ENCODE measurements at places on chromosomes 2 and 18. TPM values are rescaled to one million over a fixed set of nuclear protein-coding genes. Genes with fewer than 3 reads are reported as not detected.

The MCFD2 gene
- 236 TPM for polyA plus RNA-seq

The DYNAP gene
- polyA plus RNA-seq = not detected

The CLASP1 gene
- polyA plus RNA-seq = 12.4 TPM

GRCh38 chr2:71277536-71278103 lies 50.7 kb upstream of the PAIP2B start:
- DNase-seq = no peak

GRCh38 chr2:43387092-43388062 lies 161.0 kb upstream of the ZFP36L2 start:
- DNase-seq = no peak

DNA sequence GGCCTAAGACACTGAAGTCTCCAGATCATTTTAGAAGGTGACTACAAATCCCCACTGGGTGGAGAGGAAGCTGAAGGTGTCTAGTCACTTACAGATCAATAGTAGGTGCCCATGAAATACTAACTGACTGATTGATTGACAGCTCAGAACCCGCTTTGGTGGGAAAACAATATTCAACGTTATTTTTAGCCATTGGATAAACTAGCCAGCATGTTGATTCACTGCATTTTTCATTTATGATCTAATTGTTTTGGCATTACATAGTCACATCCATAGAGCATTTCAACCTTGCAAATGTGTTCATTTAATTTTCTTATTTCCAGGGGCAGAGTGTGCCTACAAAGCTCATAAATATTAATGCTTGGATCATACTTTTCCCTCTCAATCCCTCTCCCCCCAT lies 162.3 kb downstream of the MREG start:
- DNase-seq = no peak

GRCh38 chr2:61905372-61906185 lies at the start of gene COMMD1:
COMMD1 (plus strand) TSS chr2:61905674; CDS start chr2:61905679, 5 bp downstream.
- DNase-seq = peak; percentile 17

DNA sequence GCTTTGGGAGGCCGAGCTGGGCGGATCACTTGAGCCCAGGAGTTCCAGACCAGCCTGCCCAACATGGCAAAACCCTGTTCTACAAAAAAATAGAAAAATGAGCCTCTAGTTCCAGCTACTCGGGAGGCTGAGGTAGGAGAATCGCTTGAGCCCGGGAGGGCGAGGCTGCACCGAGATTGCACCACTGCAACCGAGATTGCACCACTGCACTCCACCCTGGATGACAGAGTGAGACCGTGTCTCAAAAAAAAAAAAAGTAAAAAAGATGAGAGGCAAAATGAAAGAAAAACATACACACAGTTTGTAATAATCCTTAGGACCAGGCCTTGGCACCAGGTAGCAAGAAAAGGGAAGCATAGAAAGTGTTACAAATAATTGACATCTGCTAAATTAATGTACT lies 22.0 kb downstream of the RBM43 start:
- DNase-seq = no peak

GRCh38 chr18:48949050-48949605 lies 1.6 kb downstream of the SMAD7 start:
- DNase-seq = no peak

GRCh38 chr2:129767346-129768035 lies 212.0 kb upstream of the RAB6C start:
- DNase-seq = no peak

DNA sequence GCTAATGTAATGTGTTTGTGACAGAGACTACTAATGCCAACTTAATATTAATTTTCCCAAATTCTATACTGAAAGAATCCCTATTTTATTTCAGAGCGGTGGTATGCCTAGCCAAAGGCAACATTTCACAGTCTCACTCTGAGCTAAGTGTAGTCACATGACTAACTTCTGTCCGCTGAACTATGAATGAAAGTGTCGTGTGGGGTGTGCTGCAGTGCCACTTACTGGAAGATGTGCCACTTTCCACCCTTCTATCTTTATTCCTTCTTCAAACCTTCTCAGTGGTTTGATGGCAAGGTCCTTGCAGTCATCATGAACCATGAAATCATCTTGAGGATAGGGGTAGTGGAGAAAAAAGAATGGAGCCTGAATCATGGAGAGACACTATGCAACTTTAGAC lies 47.3 kb upstream of the C1D start:
- DNase-seq = no peak

DNA sequence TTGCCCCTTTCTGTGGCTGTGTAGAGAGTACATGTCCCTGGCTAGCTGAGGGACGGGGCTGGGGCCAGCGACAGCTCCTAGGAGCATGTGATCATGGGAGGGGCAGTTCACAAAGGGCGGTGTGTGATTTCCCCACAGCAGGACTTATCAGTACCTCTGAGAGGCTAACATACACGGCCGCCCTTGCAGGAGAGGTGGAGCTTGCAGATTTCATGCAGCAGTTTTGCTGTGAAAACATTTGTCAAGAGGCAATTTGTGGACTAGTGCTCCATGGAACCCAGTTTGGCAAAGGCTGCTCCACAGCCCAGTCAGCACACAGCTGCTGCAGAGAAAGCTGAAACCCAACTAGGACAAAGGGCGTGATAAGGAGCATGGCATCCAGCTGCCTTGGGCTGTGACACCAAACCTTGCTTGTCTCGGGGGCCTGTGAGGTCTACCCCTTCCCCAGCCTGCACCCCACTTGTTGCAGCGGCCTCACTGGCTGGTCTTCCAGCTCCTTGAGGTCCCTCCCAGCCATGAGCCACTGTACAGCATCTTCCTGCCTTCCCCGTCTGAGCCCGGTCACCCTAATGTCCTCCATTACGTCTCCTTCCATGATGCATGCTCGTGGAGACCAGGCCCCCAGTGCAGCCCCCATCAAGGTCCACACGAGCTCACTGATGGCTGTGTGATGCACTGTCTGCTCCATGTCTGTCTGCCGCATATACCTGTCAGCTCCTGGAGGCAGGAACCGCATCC lies 121.4 kb upstream of the HDAC4 start:
- DNase-seq = no peak
